ENCODE measurements at places on chromosomes 5 and 9.
A peak's percentile ranks its signal among the peaks of the same experiment; 100 is the strongest.

DNA sequence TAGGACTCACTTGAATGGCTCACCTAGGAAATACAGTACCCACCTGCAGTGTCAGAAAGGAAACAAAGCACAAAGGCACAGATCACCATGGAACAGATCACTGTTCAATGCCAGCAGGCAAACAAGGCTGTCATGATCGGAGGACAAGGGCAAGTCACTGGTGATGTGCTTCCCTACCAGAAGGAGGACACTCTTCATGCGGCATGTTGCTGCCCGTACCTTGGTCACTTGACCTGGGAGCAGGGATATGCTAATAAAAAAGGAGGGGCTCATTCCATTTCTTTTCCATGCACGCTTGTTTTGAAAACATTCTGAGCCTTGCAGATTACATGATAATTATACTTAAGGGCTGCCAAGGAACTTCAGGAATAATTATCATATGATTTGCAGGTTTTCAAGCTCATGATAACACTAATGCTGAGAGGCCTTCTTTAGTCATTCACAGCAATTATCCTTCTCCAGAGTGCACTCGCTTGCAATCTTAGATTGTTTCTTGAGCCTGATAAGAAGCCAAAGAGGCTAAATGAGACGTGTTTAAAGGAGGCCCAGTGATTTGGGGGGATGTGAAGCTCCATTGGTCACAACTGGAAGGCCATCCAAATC, 36.1 kb upstream of the STARD4 start:
- DNase-seq: no peak

- peak; percentile 33 for DNase-seq
These were observed 74.8 kb downstream of the SLF1 start for GRCh38 chr5:94693043-94693822.

DNA sequence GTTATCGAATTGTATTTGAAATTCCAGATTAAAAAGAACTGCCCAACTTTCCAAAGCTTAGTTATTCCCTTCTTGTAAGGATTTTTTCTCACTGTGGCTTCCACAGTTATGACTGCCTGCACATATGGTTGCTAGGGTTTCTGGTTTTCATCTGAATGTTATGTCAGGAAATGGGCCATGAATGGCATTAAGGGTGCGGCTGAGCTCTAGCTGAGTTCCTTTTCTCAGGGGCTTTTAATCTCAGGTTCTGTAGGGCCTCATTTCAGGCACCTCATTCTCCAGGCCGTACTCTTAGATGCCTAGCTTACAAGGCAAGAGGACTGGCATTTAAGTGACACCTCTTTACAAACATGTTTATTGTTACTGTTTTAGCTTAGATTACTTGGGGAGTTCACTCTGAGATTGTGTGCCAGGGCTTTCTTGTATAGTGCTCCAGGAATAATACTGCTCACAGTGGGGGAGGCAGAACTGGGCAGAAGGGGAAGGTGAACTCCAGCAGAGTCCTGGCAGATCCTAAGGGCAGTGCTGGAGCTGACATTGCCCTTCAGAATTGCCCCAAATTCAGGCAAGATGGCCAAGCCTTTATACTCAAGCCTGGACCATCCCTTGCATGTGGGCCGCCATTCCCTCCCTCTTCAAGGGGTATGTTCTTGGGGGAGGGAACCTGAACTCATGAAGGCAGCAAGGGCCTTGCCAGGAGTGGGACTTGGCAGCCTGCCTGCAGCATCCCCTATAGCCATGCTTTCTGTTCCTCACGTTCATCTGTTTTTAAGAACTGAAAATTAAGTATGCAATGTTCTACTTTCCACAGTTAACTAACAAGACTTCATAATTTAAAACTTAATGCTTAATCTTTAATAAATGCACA, 111.5 kb downstream of the KDM4C start:
- no peak for DNase-seq

GRCh38 chr5:151218177-151218576, 5.7 kb downstream of the CCDC69 start:
- no peak for DNase-seq

DNA sequence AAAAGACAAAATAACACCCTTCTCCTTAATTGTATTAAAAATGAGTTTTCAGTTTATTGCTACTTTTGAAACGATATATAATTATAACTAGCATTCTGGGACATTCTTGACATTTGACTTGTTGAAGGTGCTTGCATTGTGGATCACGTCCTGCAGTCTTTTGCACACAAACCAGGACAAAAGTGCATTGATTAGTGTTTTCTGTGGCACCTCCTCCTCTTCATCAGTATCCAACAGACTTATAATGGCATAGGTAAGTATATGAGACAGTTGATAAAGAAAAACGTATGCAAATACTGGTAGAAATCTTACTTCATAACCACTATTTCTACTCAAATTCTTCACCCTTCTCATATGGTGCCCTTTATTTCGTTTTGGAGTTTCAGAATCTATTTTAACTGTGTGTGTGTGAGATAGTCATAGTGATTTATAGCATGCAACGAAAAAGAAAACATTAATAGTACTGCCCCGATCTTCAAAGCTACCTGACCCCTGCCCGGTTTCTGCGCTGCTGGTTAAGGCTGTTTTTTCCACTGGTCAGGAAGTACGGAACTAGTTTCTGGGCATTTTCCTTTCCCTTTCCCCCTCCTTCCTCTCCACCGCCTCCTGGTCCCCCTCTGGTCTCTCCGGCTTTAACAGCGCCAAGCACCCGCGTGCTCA, 639 bp upstream of the RASA1 start:
- DNase-seq: no peak

DNA sequence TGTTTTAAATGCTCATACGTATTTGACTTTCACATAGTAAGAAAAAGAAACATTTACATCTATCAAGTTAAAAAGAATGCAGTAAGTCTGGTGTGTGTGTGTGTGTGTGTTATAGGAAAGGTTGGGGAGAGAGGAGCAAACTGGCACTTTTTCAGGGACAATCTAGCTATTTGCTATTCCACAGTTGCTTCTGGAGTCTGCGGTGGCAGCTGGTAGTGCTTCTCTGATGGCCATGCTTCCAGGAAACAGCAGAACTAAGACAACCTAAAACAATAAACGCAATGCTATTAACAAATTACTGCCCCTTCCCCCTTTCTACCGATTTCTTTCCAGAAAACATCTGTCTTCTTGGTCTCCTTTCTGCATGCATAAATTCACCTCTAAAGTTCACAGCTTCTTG, 70.0 kb upstream of the CDH10 start:
- no peak for DNase-seq

- DNase-seq: no peak
These were observed 139.9 kb downstream of the RFX3 start for GRCh38 chr9:3385871-3386270.

DNA sequence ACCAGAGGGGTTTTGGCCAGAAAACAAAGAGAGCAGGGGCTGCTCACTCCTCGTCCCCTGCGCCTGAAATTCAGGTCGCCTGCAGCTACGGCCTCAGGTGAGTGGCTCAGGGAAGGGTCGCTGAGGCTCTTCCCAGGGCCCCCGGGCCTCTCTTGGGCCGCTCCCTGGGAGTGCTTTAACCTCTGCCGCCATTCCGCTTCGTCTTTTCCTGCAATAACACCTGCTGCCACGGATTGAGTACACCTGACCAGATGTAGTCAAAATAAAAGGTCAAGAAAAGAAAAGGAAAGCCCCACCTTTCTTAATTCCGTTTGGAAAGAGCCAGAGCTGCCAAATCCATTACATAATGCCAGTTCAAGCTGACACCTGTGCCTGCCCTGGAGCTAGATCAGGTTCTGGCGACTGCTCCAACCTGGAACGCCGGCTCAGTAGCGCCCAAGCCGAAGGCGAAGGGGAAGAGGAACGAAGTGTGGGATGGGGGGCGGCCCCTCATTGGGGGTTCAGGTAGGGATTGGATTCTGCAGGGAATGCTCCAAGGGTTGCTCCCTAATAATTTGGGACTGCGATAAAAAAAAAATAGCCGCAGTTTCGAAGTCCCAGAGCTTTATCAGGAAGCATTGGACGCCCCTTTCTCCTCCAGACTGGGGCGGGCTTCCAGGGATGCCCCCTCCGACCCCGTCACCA, 193.9 kb downstream of the MEF2C start:
- DNase-seq: no peak

DNA sequence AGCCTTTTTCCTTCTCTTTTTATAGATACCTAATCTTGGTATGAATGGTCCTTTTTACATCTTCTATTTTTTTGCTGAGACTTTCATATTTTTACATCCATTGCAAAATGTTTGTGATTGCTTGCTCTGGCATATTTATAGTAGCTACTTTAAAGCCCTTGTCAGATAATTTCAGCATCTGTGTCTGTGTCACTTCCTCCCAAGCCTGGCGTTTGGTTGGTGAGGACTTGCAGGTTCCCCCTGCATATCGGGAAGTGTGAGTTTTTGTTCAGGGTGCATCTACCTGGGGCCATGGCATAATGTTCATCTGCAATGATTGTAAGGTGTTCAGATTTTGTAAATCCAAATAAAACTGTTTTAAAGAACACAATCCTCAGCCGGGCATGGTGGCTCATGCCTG, 8.9 kb downstream of the FBXW5 start:
- DNase-seq: no peak

DNA sequence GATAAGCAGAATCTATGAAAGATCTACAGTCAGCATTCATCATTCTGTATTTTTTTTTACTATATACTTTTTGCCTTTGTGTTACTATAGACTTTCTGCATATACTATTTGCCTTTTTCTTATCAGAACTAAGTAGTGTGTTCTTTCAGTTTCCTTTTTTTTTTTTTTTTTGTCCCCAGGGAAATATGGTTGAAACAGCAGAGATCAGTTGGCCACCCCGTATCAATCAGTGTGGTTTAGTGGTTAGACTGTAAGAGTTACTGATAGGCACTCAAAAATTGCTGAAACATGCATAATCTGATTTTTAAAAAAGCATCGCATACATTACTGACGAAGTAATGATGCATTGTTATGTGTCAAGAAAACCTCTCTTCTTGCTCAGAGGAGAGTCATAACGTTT, 990.8 kb upstream of the EDIL3 start:
- DNase-seq: no peak

DNA sequence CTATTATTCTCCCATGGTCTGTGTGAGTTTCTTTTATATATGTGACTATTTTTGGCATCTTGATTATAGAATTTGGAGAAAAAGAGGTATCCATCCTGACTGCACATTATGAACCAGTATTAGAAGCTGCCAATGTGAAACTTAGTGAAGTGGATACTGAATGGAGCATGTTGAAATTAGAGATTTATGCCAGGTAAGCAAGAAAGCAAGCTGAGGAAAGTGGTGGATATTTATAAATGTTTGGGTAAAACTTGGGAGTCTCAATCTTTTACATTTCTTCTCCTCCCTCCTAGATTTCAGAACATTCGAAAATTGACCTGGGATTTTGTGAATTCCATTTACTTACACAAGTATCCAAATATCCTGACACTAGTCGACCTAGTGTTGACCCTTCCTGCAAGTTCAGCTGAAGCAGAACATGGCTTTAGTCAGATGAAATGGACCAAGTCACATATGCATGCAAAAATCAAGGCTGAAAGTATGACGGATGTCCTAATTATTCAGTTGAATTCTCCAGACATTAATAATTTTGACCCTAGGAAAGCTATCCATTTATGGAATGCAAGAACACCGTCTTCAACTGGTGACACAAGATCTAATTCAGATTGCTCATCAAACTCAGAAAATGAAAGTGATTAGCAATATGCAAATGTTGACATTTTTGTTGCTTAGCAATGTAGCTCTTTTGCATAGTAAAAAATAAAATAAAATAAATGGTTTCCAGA, 66.8 kb upstream of the IL7R start:
- no peak for DNase-seq

GRCh38 chr5:61788548-61788947, 456.5 kb downstream of the ZSWIM6 start:
- DNase-seq: no peak

- peak; percentile 3 for DNase-seq
These were observed 287.8 kb upstream of the RASA1 start for GRCh38 chr5:86979811-86980411.

DNA sequence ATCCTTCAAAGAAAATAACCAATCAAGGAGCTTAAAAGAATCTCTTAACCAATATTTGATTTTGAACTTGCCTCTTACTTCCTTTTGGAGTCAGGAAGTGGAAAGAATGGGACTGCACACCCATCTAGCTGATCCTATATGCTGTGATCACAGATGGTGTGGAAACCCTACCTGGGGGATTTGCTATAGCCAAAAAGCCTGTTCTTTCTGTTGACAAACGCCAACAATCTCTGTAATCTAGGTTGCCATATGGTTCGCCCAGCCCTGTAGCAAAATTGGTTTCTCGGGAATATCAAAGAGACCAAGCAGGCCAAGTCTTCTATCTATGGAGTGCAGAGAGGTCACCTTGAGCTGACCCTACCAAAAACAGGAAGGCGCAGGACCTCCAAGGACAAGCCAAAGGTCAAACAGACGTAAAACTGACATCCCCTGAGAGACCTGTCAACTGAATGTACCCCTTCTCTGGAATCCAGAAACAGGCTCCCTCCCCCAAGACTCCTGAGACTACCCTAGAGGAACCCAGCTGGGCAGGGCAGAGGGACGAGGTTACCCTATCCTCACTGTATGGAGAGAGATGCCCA, 19.4 kb downstream of the NRG2 start:
- DNase-seq: no peak

GRCh38 chr9:137095664-137096517, 9.1 kb downstream of the MAN1B1 start:
- no peak for DNase-seq

DNA sequence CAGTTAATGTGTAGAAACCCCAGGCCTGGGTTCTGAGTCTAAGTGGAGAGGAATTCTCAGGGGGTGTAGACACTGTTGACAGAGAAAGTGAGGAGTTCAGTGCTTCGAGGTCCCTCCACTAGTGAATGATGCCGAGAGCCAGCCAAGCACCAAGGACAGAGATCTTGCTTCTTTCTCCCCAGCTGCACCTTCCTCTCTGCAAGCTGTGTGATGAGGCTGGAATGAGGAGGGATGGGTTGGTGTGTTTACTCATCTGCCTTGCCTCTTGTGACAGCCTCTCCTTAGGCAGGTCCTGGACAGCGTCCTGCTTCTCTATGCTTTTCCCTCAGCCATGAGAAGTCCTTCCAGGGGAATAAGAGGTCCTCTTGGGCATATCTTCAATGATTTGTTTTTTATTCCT, 35.3 kb downstream of the HNRNPH1 start:
- no peak for DNase-seq

GRCh38 chr9:99977033-99977792, 70.8 kb downstream of the STX17 start:
- DNase-seq: no peak

DNA sequence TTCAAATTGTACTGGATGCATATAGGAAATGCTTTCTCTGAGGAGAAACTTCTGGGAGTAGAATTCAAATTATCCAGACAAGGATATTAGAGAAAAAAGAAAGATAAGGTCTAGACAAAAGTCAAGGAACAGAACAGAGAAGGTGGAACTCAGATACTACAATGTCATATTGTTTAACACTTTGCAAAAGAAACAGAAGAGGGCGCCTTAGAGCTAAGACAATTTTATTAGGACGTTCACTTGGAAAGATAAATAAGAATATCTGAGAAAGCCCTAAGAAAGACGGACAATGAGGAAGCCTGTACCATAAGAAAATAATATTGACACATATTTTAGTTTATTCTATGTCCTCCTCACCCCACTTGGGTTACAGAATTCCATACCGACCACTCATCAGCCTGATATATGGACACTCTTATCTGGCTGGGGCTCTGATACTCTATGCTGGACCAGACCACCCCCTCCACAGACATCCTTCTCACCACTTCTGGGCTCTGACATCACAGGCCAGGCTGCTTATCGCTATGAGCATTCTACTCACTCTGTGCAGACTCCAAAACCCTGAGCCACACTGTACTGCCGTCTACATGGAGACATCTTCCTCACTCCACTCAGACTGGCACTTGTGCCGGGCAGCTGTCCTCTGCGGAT, 9.1 kb upstream of the AK3 start:
- no peak for DNase-seq
